ENCODE measurements at places on chromosomes 2 and 18. TPM values are rescaled to one million over a fixed set of nuclear protein-coding genes. Genes with fewer than 3 reads are reported as not detected.
A peak's percentile ranks its signal among the peaks of the same experiment; 100 is the strongest.

The MEP1B gene
- total RNA-seq = not detected

The LRATD1 gene
- not detected for total RNA-seq

The RGPD4 gene
- not detected for total RNA-seq

The PRR30 gene
- total RNA-seq = not detected

The LRRTM1 gene
- total RNA-seq = not detected

The FMNL2 gene
- total RNA-seq = 1.1 TPM

The CCDC102B gene
- 2.1 TPM for total RNA-seq

The NT5C1B gene
- not detected for total RNA-seq

GRCh38 chr2:128597121-128597762 is 278.6 kb upstream of the HS6ST1 start:
- DNase-seq = no peak

- DNase-seq = no peak
Measured at GRCh38 chr18:9536354-9537152, 61.2 kb downstream of the RALBP1 start.

- DNase-seq = no peak
Measured at GRCh38 chr2:5287558-5288334, 404.4 kb upstream of the SOX11 start.

- DNase-seq = no peak
Measured at GRCh38 chr2:20198001-20198400, 26.9 kb downstream of the SDC1 start.

DNA sequence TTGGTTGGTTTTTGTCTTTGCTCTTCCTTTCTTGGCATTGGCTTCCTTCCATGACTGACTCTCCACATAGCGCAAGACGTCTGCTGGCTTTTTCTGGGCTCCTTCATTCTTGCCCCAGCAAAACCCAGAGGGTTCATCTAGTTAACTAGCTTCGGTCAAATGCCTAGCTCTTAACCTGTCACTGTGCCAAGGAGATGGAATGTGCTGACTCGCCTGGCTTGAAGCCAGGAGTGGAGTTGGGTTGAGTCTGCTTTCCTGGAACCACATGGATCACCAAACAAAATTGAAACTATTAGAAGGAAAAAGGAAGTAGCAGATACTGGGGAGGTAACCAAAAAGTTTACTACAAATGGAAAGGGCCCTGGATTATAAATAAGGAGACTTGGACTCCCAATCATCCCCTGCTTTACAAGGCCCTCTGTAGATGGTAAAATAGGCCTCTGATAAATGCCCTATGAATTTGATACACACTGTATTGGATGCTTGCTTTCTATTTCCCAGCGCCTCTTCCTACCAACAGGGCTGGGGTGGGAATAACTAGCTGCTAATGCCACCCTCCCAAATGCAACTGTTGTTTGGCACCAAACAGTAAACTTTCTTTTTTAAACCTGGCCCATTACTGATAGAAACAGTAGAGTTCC is 11.3 kb downstream of the MALT1 start:
- DNase-seq = no peak

GRCh38 chr2:145743011-145743410 is 1223.1 kb upstream of the ZEB2 start:
- DNase-seq = no peak

GRCh38 chr2:216688731-216689340 is 6.5 kb downstream of the IGFBP5 start:
- DNase-seq = no peak

DNA sequence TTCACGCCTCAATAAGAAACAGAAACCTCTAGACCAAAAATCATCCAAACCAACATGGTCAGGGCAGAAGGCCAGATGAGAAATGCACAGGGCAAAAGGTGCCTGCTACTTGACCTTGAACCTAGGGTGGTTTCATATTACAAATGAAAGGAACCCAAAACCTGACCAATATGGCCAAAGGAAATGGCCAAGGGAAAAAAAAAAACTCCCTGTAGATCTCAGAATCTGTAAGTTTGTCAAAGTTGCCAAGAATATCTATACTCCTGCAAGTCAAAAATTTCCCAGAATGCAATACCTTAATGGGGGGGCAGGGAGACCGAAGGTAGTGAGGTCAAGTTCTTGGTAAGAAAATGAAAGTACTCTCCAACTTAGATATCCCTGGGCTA is 47.2 kb downstream of the HIBCH start:
- no peak for DNase-seq

- DNase-seq = no peak
Measured at GRCh38 chr2:129742415-129743180, 236.9 kb upstream of the RAB6C start.

DNA sequence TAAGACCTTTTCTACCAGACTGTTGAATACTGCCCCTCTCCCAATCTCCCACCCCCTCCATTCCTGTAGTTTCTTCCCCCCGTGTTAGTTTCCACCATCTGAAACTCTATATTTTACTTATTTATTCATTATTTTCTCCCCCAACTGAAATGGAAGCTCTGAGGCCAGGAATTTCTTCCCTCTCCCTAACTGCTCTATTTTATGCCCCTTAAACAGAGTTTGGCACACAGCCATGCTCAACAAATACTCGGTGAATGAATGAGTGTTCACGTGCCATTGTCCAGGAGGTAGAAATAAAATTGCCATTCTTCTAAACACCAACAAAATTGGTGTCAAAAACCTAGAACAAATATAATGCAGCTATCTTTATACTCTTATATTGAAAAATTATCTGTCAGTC is 5.6 kb downstream of the ITGB1BP1 start:
- DNase-seq = no peak

- DNase-seq = no peak
Measured at GRCh38 chr18:48293954-48294898, 115.0 kb downstream of the ZBTB7C start.

GRCh38 chr18:22673182-22673862 is 255.6 kb upstream of the CTAGE1 start:
- DNase-seq = no peak

DNA sequence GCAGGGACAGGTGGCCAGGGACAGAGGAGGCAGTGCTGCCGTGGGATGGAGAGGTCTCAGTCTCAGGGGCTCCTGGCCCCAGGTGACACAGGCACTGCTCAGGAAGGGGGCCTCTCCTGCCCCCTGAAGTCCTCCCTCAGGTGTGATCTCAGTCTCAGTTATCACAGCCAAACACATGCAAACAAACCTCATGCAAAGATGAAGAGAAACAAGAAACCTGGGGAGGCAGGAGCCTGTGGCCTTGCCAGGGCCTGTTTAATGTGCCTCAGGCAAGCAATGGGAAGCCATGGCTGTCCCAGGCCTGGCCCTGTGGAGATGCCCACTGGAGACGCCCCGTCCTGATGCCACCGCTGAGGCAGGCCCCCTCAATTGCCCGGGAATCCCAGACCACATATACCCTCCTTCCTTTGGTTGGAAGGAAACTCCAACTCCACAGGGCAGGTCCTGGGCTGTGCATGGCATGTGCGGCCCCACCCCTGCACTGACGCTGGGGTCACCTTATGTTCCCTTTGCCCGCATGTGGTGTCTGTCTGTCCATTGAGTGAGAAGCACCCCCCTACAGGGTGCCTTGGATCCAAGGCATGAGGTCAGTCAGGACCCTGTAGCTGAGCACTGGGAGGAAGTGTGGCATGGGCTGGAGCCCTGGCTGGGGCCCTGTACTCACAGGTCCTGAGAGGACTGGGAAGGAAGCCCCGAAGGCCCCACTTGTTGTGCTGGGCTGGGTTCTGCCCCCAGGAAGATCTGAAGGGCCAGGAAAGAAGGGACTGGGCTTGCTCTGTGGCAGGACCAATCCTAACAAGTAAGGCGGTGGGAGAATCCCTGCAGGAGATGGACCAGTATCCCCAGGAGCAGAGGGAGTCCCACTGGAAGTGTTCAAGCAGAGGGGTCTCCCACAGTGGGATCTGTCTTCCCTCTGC is 68.8 kb upstream of the RAB6C start:
- DNase-seq = no peak

GRCh38 chr2:15732341-15733077 is 140.8 kb downstream of the DDX1 start:
- DNase-seq = no peak

DNA sequence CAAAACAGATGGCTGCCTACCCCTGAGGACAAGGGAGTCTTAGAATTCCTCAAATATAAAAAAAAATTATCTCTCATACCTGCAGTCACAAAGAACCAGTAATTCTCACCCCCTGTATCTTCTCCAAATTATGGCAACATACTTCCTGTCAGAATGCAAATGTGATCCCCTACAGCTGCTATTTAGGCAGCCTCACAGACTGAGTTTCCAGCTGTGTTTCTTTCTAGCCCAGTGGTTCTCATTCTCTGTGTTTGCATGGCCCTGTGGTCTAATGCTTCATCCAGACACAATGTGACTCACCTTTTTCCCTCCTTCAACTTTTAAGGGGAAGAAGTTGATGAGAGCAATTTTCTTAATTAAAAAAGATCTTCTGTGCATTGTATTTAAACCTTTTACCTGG is 726.3 kb downstream of the TSN start:
- no peak for DNase-seq

DNA sequence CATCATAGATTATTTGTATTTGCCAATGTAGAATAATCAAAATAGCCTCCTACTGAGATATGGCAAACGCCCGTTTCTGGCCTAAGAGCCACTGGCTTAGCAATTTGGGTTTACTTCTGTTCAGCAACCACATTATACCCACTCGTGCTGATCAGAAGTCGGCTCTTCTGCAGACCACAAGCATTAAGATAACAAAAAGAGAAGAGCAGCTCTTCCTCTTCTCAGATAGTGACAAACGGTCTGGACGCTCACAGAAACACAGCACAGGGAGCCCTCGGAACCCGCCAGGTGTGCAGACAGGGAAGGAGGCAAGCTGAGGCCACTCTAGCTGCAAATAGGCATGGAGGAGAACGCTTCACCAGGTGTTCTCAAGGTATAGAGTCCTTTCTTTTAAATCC is 164.0 kb downstream of the HDAC4 start:
- DNase-seq = no peak

DNA sequence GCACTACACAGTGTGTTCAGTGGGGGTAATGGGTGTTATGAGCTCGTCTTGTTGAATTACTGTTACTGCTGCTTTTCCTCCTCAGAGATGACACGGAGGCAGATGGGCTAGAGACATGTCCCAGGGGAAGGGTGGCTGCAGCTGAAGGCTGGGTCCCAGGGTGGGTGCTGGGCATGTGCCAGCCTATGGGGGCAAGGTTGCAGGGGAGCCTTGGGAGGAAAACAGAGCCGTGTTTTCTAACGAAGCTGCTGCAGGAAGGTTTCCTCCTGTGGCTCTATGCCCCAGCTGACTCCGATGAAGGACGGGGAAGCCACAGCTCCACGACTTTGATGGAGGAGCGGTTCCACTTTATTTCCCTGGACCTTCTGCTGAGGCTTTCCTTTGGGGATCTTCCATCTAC is 42.4 kb downstream of the ASB18 start:
- DNase-seq = no peak

GRCh38 chr2:232505856-232506255 is 14.3 kb upstream of the PRSS56 start:
- DNase-seq = no peak

DNA sequence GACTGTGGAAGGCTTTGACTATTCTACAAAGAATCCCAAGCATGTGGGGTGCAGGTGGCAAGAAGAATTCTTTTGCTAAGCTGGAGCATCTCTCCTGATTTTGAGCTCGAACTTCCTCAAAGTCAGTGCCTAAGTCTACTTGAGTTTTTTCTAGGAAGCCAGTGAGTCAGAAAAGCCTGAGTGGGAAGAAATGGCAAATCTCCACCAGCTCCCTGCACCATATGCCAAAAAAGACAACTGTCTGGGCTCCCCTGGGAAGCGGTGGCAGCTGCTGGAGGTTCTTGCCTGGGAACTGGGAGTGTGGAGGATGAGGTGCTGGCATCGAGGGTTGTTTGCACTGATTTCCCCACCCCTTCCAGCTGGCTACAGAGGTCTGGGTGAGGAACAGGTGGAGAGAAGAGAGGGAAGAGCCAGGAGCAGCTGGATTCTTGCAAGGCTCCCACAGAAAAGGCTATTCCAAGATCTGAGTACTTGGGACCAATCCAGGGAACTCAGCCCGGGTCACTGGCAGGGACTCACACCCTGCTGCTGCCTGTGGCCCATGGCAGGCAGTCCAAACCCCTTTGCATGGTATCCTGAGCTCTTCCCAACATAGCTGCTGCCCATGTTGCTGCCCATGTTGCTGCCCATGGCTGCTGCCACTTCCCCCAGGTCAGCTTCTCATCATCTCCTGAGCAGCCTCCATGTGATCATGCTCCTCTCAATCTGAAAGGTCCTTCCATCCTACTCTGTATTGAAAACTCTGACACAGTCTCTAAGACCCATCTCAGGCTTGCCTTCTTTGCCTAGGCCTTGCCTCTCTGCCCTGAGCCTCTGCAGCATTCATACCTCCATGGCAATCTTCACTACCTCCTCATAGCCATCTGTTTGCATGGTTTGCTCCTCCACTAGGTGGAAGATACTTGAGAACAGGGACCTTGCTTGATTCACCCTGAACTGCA is 128.3 kb upstream of the SPATS2L start:
- DNase-seq = no peak

DNA sequence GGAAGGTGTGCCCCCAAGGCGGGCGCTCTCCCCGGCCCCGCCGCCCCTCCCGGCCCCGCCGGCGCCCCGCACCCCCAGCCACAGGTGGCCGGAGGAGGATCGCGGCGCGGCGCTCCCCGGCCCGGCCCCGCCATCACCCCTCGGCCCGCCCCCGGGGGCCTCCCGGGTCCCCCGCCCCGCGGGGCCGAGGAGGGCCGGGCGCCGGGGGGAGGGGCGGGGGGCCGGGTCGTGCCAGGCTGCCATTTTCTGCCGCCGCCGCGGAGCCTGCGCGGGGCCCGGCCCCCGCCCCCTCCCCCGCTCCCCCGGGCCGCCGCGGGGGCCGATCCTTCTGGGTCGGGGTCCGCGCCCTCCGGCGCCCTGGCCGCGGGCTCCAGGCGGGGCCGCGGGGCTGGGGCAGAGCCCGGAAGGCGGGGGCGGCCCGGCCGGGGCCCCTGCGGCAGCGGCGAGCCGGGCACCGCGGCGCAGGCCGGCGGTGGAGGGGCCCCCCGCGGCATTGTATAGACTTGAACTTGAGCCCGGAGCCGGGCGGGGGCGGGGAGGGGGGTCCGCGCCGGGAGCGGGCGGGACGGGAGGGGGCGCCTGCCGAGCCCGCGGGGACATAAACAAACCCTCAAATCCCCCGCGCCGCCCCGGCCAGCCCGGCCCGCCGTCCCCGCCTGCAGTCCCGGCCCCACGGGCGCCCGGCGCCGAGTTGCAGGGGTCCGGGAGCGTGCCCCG is 556 bp downstream of the DNMT3A start:
- DNase-seq = peak; percentile 39
